ENCODE measurements at places on chromosomes 7 and 10.

GRCh38 chr10:133281084-133281483 lies 4.4 kb upstream of the ADAM8 start:
- no peak for DNase-seq

GRCh38 chr10:124164264-124164663 lies 70.9 kb upstream of the CHST15 start:
- no peak for DNase-seq

- DNase-seq: no peak
These were observed 60.4 kb downstream of the ADD3 start for GRCh38 chr10:110067960-110068770.

- DNase-seq: no peak
These were observed 27.0 kb upstream of the GLI3 start for GRCh38 chr7:42263971-42264370.

DNA sequence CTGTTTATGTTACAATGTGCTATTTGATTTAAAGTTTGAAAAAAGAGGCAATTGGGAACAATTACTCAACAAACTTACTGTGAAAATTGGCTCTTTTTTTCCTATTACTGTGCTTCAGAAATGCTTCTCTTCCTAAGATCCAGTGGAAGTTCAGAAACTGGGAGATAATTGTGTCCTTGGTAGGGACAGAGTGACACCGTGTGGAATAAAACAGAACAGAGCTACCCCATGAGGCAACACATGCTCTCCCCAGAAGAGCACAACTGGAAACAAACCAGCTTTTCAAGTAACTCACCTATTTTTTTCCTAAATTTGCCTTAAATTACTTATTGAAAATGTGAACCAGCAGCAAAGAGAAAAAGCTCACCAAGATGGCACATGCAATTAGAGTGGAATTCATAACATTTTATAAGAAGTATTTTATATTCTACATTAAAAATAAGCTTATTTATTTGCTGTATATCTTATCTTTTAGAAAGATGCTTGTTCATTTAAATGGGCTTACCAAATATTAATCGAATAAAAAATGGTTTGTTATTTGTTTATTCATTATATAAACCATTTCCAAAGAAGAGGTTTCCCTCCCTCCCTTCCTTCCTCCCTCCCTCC lies 346.1 kb upstream of the ANKRD30A start:
- DNase-seq: no peak

DNA sequence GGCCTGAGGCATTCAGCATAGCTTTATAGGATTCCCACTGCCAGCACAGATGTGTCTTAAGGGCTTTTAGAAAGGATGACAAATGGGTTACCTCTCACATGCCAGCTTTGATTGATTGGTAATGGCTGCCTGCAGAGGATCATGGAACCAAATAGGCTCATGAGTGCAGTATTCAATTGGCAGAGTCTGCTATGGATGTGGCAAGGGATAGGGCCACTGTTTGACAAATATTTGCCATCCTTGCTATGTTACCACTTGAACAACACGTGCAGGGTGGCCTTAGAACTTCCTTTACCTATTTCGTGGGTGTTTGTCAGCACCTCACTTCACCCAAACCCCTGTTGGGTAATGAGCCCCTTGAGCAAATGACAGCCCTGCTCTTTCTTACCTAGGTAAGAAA lies 139.2 kb downstream of the C10orf105 start:
- DNase-seq: no peak

GRCh38 chr10:126930131-126930882 lies 25.1 kb downstream of the DOCK1 start:
- DNase-seq: no peak

DNA sequence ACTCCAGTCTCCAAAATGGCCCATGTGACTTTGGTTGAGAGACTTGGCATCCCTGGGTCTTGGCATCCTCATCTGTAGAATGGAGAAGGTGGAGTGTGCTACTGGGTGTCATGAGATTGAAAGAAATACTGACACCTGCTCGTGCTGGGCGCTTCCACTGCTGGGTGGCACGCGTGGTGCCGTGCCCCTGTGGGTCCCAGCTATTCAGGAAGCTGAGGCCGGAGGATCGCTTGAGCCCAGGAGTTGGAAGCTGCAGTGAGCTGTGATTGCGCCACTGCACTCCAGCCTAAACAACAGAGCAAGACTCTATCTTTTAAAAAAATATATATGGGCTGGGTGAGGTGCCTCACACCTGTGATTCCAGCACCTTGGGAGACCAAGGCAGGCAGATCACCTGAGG lies 53.1 kb downstream of the NPTX2 start:
- DNase-seq: no peak

DNA sequence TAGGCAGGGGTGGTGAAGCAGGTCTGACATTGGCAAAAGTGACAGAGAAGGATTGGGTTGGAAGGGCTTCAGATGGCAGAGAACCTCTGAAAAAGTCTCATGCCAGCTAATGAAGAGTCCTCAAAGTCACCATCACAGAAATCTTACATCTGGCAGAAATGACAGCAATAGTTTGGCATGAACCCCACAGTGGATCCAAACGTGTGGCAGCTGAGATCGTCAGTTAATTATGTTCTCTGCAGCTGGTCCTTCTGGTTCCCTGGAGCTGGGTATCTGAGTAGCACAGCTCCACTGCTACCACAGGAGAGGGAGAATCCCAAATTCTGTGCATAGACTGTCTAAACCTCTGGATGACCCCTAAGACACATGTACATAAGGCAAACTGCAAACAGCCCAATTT lies 73.4 kb downstream of the ALOX5 start:
- DNase-seq: no peak

DNA sequence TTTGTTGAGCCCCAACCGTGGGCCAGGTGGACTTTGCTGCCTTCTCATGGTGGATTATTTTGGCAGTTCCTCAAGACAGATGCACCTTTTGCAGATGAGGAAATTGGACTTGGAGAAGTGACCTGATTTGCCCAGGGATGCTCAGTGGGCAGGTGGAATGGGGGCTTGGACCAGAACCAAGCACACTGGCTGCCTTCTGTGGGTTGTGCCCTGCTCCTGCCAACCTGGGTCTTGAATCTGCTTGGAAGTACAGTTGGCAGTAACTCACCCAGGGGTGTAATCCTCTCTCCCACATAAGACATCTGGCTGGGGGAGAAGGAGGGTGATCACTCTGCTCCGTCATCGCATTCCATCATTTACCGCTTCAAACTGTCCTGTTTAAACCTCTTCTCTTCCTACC lies 110.5 kb upstream of the GPR26 start:
- DNase-seq: no peak

DNA sequence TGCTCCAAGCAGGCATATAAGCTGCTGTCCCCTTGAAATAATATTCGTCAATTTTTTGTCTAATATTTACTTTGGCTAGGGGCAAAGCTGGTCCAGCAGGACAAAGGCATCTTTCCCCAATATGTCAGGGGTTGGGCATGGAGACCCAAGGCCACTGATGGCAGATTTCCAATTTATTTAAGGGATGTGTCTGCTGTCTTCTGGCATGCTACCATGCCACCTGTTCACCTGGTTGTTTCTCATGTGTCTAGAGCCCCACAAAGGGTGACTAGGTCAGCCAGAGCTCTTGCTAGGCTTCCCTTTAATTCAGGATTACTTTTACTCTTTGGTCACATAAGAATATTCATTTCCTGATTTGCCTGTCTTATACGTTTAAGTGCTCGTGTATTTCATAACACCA lies 22.1 kb upstream of the SYPL1 start:
- DNase-seq: no peak

All from cortex of kidney (tissue), 1 donor.